Hepatocyte (in vitro differentiated cells): ENCODE measurements at places on chromosomes 5 and 9.

DNA sequence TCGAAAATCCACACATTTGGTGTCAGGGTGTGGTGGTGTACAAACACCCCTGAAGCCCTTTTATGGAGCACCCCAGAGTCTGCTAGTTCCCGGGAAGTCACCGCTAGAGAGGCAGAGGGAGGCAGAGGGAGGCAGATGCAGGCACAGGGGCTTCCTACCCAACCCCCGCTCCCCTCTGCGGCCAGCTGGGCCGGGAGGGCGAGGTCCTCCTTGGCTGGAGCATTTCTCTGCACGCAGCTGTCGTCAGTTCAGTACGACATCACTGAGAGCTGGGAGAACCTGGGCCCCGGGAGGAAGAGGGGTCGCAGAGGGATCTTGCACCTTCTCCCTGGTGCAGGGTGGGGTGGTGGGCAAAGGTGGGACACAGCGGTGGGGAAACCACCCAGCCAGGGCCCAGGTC, 15.8 kb upstream of the UBAC1 start:
- no peak for DNase-seq

- no peak for DNase-seq
Measured at GRCh38 chr9:79817438-79818004, 245.8 kb downstream of the TLE4 start.

DNA sequence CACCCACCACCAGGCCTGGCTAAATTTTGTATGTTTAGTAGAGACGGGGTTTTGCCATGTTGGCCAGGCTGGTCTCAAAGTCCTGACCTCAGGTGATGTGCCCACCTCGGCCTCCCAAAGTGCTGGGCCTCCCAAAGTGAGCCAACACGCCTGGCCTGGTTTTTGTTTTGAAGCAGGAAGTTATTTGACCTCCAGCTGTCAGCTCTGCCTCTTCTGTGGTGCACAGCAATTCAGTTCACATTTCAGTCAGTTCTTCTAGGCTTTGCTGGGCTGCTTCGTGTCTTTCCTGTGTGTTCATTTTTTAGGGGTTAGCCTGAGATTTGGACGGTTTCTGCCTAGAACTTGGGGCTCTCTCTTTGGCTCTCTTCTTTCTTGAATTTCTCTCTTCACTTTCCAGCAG, 8.9 kb downstream of the LCN1 start:
- no peak for DNase-seq

DNA sequence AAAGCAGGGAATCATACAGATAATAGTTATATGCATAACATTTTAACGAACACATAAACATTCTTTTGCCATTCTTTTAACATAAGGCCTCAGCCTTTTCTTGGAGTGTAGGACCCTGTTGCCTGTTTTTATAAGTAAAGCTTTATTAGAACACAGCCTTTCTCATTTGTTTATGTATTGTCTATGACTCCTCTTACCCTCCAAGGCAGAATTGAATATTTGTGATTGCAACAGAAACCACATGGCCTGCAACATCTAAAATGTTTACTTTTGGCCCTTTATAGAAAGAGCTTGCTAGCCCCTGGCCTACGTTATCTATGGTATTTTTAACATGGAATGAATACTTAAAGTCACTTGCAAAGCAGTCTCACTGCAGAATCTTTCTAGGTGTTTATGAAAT, 2.6 kb downstream of the SLC31A1 start:
- no peak for DNase-seq

- no peak for DNase-seq
Measured at GRCh38 chr5:59103303-59103702, 520.4 kb downstream of the RAB3C start.

DNA sequence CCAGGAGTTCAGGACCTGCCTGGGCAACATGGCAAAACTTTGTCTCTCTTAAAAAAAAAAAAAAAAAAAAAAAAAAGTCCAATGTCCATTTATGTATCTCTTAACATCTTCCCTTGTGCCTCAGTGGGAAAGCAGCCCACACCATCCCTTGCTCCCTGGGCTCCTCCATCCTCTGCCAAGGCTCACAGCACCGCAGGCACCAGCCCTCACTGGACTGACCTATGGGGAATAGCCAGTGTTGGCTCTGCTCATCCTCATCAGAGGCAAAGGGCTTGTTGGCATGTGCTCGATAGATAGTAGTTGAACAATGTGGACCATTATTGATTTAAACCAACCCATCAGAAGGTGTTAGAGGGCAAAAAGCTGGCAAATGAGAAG, 61.8 kb upstream of the LRRTM2 start:
- no peak for DNase-seq
